ENCODE measurements at places on chromosomes 1 and 21. TPM values are rescaled to one million over a fixed set of nuclear protein-coding genes. Genes with fewer than 3 reads are reported as not detected.

Gene LAMTOR5
- 166 TPM for total RNA-seq

Gene MNDA
- total RNA-seq: not detected

Gene CLEC20A
- total RNA-seq: not detected

DNA sequence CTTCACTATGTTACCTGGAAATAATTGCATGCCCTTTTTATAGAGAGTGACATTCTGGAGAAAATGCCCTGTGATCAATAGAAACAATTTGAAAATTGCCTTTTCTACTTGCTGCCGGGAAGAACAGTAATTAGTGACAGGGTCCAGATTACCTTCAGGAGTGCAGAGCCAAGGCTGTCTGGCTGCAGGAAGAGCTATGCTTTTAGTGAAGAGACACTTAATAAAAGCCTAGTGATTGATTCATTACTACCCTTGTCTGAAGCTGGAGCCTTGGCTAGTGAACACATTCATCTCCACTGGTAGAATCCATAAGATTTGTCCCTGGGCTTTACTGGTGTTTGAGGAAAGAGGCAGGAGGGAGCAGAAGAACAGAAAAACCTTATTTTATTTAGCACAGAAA is 12.9 kb upstream of the DNASE2B start:
- DNase-seq: no peak

DNA sequence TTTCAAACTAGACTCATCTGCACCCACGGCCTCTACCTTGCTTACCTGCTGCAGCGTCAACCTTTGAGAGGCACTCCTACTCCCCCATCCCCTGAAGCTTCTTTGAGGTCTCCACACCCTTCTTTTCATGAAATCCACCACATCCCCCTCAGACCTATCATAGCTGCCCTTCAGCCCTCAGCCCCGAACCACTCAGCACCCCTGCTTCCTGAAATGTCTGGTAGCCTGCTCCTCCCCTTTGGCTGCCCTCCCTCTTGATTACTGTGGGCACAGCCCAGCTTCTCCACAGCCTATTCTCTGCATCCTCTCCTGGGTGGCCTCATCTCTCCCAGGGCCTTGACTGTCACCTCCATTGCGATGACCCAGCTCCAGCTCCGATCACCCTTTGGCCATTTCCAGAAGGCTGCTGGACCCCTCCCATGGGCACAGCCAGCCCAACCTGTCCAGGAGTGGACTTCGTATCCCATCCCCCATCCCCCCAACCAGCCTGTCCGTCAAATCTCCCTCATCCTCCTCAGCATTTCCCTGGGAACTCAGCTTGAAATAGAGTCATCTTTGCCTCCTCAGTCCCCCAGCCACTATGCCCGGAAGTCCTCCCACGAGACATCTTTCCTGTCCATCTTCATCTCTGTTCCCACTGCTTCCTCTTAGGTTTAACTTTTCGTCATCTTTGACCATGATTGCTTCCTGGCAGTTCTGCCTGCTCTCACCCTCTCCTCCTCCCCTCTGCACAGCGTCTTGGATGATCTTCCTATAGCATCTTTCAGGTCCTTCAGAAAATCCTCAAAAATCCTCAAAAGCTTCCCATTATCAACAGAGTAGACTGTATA is 6.1 kb upstream of the ADORA1 start:
- DNase-seq: no peak

DNA sequence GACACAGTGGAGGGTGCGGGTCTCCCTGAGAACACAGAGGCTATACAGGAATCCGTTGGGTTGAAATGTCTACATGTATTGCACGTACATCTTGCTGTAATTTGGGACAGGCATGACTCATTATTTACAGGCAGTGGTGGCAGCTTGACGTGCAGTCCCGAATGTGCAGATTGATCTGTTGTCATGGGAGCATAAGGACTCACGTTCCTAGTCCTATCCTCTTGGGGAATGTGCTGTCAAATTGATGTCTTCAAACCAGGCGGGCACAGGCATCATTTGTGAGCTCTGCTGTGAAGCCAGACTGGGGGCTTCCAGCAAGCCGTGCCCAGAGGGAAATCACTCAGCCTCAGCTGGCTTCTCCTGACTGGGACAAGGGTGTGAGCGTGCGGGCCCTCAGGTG is 40.5 kb downstream of the S100B start:
- no peak for DNase-seq

Data from A172 (cell line).